ENCODE measurements at places on chromosomes 6 and 20.

DNA sequence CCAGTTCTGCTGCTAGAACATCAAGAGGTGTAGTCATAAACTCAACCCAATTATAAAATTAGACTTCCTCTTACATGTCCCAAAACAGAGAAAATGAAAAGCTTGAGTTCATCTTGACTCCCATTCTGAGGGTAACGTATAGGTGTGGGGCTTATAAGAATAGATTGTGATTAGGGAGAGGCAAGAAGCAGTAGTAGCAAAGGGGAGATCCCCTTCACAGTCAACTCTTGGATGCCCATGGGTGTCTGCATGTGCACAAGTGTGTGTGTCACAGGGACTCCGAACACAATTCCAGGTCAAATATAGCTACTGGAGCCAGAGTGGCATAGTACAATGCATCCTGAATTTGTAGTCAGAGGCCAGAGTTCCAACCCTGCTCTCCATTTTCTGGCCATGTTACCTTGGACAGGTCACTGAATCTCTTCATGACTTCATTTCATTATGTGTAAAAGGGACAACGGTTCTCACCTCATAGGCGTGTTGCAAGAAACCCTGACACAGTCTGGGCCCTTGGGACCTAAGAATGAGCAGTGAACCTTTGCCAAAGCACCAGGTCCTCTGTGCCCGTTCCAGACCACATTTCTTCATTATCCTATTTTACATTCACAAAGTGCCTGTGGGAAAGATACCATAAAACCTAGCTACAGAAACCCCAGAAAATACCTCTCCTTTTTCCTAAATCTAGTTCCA, 11.8 kb downstream of the GSTA4 start:
- no peak for DNase-seq

DNA sequence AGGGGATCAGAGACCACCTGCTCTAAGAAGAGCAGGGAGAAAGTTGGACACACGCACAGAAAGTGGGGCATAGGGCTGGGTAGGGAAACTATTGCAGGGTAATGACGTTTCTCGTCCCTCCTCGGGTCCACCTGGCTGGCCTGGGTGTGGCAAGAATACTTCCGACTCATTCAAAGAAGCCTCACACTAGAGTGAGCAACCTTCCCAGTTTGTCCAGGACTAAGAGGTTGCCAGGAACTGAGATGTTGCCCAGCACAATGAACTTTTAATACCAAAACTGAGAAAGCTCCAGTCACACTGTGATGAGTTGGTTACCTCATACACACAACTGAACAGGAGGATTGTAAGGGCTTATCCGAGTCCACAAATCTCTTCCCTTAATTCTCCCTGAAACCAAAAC, 74.5 kb upstream of the ADGRF1 start:
- DNase-seq = no peak

DNA sequence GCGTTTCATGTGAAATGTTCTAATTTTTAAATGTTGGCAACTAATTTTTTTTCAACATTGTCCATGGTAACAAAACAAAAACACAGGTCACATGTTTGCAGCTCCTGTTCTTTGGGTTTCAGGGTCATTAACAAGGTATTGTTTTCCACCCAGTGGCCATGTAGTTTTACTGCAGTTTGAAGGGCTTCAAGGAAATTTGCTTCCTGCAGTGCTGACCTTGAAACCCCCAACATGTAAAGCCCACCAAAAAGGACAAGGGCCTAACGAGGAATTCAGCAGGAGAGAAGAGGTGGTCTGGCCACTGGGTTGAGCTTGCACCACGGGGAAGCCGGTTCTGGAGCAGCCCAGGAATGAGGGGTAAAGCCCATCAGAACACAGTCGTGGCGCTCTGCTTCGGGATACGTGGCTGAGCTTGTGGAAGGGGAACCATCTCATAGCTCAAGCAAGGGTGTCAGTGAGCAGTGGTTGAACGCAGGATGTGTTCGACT, 13.9 kb upstream of the KLHL31 start:
- DNase-seq = no peak

GRCh38 chr6:68973066-68973465, 338.0 kb downstream of the ADGRB3 start:
- no peak for DNase-seq

DNA sequence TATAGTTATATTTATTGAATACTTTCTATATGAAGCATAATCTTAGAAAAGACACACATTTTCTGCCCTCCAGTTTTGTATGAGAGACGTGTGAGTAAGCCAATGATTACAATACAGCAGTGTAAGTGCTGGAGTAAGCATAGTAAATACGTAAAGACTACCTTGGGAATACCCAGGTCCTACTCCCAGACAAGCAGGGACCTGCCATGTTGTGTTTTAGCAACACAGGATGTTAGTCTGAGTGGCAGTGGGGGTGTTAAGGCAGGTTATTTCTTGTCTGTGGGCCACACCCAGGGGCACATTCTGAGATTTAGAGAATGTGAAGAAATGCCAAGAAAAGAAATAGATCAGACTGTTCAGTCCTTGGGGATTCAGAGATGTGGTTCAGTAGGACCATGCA, 34.3 kb upstream of the RNF144B start:
- DNase-seq = no peak

- no peak for DNase-seq
These were observed 23.9 kb downstream of the GNAS start for GRCh38 chr20:58876437-58876836.

GRCh38 chr20:57140416-57140965, 126.0 kb downstream of the BMP7 start:
- DNase-seq = no peak

DNA sequence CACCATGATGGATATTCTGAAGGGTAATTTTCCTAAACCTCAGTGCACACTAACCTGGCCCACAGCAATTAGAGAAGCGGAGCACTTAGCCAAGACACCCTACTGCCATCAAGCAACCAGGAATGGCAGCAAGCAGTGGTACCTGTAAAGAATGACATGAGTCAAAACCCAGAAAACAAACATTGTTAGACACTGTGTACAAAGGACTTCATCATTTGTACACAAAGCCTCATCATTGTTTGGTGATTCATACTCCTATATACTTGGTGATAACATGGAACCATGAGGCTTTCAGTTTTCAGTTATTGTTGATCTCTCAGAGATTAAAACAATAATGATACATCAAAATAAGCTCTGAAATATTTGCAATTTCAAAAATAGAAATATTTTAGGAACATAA, 74.6 kb downstream of the MLIP start:
- no peak for DNase-seq

GRCh38 chr6:64270083-64270482, 634.5 kb downstream of the PHF3 start:
- DNase-seq = no peak

DNA sequence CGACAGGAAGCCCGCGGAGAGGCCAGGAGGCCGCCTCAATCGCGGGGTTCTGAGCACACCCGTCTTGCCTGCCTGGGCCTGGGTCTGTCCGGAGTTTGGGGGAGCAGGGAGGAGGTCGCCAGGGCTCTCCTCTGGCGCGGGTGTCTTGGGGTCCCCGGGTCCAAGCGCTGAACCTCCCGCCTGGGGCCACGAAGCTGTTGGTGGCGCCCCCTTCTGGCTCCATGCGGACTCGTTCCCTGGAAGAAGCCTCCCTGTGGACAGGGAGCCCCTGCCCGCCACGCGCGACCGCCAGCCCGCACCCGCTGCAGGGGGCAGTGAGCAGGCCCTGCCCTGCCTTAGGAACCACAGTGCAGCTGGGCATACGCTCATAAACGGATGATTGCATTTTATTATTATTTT, 44.7 kb downstream of the MCUR1 start:
- no peak for DNase-seq

DNA sequence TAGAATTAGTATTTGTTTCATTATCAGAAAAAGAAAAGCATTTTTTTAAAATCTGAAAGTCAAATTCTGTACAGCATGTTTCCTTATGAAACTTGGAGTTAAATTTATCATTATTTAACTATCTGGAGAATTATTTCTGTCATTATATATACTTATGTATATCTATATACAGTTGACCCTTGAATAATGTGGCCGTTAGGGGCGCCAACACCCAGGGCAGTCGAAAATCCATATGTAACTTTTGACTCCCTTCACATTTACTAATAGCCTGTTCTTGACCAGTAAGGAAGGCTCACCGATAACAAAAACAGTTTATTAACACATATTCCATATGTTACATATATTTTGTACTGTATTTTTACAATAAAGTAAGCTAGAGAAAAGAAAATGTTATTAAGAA, 341.2 kb downstream of the ADGRB3 start:
- DNase-seq = no peak

DNA sequence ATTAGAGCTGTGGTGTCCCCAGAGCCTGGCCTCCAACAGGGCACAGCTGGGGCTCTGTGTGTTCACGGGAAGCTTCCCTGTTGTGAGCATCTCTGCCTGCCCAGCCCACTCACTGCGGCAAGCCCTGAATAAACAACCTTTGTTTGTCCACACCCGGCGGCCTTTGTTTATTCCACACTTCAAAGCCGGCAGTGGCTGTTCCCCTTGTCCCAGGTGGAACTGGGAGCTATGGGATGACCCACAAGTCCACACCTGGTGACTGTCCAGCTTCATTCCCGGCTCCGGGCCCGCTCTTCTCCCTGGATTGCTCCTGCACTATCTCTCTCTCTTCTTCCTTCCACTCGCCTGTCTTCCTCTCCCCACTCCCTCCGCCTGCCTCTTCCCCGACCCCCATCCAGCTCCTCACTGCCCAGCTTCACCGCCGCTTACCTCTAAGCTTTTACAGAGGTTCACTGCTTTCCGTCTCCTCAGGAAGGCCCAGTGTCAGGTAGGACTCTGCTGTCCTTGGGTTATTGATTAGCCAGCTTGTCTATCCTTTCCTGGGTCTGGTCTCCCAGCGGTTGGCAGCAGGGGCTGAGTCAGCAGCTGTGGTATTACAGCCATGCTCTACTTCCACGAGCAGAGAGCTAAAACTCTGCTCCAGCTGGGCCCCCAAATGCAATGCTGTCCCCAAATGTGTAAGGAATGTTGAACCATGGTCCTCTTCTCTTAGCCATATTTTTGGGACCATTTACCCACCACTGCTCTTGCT, 17.8 kb downstream of the DACT2 start:
- DNase-seq = no peak

DNA sequence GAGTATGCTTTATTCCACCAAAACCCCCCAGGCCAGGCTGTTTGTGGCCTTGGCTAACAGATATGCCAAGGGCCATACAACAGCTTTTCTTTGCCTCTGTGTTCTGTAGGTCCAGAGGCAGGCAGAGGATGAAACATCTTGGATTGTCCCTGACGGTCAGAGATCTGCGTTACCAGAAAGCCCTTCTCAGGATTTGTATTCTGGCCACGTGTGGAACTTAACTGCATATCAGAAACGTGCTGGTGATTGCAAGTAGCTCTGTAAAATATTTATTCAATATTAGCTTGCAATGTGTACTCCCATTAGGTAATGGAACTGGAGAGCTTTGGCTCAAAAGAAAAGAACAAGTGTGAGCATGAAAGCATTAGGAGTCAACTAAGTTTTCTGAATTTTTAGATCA, 275.0 kb downstream of the CBLN4 start:
- no peak for DNase-seq

GRCh38 chr6:74720923-74721322, 484.9 kb downstream of the COL12A1 start:
- no peak for DNase-seq

- DNase-seq = no peak
These were observed 9.3 kb upstream of the ZNF335 start for GRCh38 chr20:45981261-45981660.

- DNase-seq = no peak
These were observed 190.2 kb downstream of the BACH2 start for GRCh38 chr6:90106449-90106848.

GRCh38 chr6:117233145-117233544, 32.2 kb upstream of the VGLL2 start:
- no peak for DNase-seq

GRCh38 chr20:16158090-16158975, 414.9 kb downstream of the KIF16B start:
- no peak for DNase-seq

DNA sequence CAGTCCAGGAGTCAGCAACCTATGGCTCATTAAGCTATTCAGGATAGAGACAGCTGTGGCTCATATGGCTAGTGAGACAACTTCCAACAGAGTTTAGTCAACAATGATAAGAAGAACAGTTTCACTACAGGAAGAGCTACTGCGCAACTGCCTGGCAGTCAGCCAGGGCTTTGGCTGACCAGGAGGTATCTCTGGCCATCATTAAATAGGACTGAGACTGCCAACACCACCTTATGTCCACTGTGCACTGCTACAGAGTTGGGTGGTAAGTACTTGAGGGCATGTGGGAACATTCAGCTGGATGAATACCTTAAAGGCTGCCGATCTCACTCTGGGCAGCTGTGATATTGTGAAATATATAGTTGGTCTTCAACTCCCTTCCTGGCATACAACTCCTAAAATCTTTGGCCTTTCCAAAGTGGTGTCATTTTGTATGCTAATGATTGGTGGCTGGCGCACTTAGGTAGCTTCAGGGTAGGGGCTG, 52.2 kb upstream of the FAM83C start:
- no peak for DNase-seq

DNA sequence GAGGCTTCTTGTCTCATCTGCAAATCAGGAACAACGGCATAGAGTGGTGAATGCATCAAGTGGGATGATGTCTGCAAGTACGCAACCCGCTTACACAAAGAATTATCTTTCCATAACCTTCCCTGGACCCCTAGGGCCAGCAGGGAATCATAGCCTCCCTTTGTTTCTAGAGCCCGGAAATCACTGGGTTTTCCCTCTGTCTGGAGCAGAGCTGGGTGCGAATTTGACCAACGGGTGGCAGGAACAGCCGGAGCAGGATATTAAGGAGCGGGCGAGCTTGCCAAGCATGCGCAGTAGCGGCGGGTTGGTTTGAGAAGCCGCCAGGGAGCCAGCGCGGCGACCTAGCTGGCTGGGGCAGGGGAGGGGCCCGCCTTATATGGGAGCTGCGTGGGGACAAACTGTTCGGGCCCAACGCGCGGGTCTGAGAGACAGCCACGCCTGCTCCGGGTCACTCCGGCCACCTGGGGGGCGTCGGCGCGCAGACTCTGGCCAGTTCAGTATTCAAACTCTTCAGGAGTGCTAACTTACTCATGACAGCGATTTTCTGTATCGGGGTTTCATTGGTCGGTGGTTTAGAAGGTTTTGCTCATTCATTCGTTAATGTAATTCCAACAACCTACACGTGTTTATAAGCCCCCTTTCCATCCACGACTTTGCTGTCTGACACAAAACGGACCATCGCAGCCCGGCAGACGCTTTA, 1.6 kb upstream of the KIF16B start:
- peak; percentile 59 for DNase-seq

DNA sequence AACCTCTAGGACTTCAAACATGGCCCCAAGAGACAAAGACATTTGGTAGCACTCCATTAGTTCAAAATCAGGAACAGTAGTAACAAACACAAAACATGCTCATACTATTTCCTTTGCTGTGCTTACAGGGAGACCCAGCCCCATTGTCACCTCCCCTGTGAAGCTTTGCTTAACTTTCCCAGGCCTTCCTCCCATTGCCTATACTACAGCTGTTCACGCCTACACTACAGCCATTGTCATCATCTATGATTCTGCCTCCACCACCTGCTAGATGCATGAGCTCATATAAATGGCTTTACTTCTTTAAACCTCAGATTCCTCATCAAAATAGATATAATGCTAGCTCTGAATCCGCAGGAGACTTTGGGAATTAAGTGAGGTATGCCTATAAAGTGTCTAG, 8.7 kb downstream of the PHACTR1 start:
- DNase-seq = no peak

- DNase-seq = no peak
These were observed at the start of gene CHRNA4 for GRCh38 chr20:63360850-63361518. CHRNA4 (minus strand) TSS chr20:63361349; CDS start chr20:63361165, 184 bp downstream.
